ENCODE measurements at places on chromosomes 3 and 15.

- no peak for DNase-seq
Measured at GRCh38 chr15:36605604-36606263, 26.3 kb downstream of the CDIN1 start.

GRCh38 chr3:113141543-113141942 is 69.8 kb upstream of the BOC start:
- DNase-seq = peak; percentile 82

DNA sequence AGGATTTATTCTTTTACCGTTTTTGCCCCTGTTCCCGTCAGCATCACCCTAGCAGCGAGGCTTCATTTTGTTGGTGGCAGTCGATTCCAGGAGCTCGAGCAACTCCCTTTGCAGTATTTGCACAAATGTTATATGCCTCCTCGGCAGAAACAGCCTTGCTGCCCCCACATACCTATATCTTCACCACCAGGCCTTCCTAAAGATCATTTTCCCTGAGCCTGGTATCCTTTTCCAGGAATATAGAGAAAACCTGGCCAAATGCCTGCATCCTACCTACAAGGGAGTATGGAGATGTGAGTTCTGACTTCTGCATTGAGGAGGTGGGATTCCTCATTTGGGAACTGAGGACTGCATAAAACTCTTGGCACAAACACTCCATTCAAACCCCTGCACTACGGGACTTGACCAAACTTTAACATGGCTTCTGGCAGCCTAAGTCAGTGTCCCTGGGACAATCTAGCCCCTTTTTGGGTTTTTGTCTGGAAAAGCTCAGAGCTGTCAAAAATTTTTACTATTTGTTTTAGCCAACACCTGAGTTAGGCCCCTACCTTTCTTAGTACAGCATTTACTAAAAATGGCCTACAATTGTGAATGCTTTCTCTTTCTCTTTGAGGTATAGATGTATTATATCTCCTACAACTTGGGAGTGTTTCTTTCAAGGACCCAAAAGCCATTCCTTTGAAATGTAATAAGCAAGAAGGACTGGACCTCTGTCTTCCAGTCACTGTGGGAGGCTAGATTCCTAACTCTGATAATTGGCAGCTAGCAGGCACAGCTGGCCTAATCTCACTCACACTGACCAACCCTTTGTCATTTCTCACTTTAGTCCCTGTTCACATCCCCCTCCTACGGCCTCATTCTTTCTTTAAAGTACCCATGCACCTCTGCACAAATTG is 12.1 kb upstream of the UBE2Q2 start:
- no peak for DNase-seq

DNA sequence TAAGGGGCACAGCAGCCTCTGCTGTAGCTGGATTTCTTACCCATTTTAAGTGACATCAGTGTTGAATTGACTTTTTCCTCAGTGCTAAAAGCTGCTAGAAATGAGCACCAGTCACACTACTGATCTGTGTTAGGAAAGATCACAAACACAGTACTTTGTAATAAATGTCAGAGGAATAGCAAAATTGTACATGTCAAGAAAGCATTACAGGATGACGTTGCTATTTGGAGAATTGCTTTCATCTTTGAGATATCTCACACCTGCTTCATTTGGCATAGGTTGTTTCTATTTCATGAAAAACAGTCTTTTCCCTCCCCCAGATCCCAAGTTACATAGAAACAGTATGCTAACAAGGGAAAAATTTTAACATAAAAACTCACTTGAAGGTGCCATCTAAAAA is 77.8 kb downstream of the SLC25A26 start:
- DNase-seq = no peak

DNA sequence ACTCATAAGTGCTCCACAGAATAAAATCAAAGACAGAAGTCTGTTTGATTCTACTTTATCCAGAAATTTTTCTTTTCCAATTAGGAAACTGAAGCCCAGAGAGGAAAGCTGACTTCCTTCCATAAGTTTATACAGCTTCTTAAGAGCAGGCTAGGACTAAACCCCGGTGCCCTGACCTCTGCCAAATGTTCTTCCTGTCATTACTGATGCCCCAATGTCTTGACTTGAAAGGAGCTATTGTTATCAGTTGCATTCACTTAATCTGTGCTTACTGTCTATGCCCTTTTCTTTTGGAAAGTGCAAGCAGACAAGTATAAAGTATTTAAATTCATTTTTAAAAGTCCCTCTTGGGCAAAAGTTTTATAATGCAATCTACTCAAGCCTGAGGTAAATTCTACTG is 18.1 kb downstream of the CD200 start:
- no peak for DNase-seq

DNA sequence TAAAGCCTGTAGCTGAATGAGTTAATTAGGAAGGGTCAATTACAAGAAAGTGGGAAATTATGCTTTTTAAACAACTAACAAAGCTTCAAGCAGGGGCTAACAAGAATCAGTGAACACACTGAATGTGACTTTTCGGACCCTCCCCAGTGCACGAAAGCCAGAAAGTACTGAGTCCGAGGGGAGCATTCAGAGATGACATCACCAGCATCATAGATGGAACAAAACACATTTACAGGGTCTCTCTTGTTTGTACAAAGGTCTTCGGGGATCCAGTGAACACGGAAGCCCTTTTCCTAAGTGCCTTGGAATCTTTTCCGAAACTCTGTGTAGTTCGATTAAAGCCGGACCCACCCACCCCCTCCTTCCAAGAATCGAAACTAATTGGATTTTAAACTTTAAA is 829 bp downstream of the DCP1A start:
- DNase-seq = no peak

Data from NCI-H1048 (cell line).